ENCODE measurements at places on chromosomes 2 and 18.

- DNase-seq: no peak
Observed at GRCh38 chr18:12315911-12316310, 7.9 kb downstream of the TUBB6 start.

DNA sequence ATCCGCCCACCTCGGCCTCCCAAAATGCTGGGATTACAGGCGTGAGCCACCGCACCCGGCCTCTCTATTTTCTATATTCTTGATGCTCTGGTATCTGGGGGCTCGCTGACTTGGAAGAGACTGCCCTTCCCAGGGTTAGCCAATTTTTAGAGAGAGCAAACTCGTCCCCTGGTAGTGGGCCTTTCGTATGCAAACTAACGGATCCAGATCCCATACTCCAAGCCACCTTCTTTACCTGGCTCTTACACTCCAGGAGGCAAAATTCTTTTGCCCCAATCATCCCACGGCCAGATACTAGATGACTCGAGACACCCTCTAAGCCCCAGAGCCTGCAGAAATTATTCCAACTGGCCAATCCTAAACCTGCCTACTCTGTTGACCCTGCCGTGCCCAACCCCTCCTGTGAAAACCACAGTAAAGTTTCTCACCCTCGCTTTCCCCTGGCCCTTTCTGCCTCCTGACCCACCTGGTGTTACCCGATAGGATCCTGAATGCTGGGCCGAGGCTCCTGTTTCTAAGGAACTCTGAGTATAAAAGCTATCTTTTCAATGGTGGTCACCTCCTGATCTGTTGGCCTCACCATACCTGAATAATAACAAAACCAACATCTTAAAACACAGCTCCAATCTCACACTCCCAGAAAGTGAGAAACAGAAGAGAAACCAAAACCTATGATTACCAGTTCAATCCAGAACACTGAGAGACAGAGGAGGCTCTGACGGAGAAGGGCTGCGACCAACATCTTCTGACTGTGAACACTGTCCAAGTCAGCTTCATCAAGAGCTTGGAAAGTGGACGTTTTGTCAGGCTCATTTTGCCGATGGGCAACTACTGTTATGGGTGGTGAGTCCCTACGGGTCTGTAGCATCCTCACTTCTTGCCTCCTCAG lies 57.6 kb upstream of the ZNF532 start:
- no peak for DNase-seq

GRCh38 chr2:17617516-17617915 lies 77.0 kb downstream of the VSNL1 start:
- no peak for DNase-seq

DNA sequence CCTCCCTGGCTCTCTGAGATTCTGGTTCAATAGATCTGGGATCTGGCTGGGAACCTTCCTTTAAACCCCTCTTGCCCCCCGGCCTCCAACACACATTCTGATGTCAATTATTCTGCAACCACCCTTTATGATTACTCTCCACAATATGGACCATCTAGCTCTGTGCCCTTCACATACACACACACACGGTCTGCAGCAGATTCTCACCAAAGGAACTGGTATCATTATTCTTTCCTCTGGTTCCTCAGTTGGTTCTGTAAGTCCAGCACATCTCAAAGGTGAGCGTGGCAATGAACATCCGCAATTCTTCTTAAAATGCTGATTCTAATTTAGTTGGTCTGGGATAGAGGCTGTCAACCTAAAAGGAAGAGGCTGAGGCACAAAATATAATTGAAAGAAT lies 2.8 kb upstream of the TMEM163 start:
- DNase-seq: no peak

Measured in stimulated activated CD4-positive, alpha-beta T cell treated with anti-CD3 and anti-CD28 coated beads, Interleukin-2, amount 100 ng/mL, for 24 hours (primary cell).